ENCODE measurements at places on chromosomes 2 and 18.

DNA sequence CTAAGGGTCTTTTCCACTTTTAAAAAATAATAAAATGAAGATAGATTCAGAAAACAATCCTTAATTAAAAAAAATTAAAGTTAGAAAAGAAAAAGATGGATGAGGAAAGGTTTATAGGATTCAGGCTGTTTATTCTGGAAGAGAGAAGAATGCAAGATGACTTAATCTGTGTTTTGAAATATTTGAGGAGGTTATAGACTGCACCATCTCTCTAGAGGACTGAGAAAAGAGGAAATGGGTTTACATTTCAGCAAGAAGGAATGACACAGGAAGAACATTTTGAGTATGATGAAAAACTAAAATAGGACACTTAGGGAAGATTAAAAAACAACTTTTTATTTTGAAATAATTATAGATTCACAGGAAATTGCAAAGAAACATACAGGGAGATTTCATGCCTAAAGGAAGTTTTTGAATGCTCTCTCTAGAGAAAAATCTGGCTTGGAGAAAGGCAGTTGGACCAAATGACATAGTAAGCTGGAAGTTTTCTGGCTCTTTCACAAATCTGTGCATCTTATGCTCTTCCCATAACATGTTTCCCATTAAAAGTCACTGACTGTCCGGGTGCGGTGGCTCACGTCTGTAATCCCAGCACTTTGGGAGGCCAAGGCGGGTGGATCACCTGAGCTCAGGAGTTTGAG lies 75.0 kb downstream of the CERS6 start:
- peak; percentile 84 for DNase-seq

- DNase-seq, result peak; percentile 19
Measured at GRCh38 chr18:42141439-42141838, 186.4 kb downstream of the PIK3C3 start.

- DNase-seq, result peak; percentile 4
Measured at GRCh38 chr2:212548455-212548819, 9.8 kb upstream of the ERBB4 start.

DNA sequence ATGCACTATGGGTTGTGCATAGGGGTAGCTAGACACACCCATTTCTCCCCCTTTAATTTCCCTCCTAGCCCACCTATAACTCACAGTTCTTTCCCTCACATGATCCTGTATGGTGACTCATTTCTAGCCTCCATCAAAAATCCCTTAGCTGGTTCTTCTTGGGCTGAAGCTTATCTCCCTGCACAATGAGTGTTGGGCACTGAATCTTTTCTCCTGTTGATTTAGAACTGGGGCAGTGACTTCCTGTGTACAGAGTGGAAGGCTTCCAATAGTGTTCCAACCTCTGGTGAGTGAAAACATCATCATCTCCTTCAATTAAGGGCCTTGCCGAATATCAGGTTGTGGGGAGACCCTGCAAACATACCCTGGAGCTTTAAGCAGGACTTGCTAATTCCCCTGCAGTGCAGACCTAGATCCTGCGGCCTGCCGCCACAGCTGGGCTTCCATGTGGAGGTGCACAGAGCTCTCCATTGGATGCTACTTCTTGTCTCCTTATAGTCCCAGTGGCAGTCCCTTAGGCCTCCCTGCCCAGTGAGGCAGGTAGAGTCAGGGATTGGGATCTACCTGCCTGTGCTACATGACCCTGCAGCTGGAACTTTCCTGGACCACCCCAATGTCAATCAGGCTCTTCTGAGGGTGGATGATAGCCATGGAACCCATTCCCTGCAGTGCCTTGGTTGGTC lies 121.8 kb downstream of the PLB1 start:
- DNase-seq, result no peak

GRCh38 chr2:202721621-202722020 lies 86.9 kb downstream of the FAM117B start:
- DNase-seq, result no peak

DNA sequence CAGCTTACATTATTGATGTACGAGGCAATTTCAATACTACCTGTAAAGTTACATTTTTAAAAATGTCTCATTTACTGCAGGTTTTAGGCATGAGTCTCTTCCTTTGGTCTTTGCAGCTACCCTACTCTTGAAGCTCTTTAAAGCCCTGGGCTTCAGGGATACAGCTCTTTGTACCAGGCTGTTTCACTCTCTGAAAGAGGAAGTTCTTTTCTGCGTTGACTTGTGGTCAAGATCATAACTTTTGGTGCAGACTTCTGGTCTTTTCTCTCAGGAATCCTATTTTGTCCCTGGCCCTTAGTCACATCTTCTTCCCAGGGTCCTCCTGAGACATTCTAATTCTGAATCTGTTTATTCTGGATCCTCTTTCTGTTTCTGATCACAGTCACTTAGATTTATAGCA lies 16.6 kb upstream of the HRH4 start:
- DNase-seq, result no peak

GRCh38 chr18:10973567-10974203 lies 175.7 kb downstream of the PIEZO2 start:
- no peak for DNase-seq

GRCh38 chr2:6694555-6694954 lies 171.2 kb downstream of the CMPK2 start:
- DNase-seq, result no peak

DNA sequence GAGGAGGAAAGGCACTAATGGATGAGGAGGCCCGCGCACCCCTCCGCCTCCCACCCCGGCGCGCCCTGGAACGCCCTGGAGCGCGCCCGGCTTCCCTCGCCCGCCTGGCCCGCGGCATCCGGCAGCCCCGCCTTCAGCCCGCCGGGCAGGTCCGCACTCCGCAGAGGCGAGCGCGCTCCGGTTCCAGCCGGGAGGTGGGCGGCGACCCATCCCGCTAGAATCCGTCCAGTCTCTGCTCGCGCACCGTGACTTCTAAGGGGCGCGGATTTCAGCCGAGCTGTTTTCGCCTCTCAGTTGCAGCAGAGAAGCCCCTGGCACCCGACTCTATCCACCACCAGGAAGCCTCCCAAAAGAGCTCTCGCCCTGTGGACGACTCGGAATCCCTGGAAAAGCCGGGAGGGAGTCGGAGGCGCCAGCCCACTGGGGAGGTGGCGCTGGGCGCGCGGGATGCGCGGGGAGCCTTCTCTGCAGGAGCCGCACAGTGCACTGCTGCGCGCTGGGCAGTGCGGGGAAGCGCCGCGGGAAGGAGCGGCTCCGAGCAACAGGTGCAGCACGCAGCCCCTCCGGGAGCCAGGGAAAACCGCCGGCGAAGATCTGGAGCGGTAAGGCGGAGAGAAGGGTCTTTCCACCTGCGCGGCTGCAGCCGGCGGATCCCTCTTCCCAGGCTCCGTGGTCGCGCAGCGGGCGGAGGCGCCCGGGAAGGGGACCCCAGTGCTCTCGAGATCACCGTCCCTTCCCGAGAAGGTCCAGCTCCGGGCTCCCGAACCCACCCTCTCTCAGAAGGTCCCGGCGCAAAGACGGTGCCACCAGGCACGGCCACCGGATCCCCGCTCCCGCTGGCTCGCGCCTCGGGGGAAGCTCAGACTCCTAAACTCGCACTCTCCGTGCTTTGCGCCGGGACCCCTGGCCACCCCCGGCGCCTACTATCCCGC lies at the start of gene GALR1:
GALR1 (plus strand) TSS at position 280 of the 932 bp plus-strand sequence. CDS start 701 bp downstream, outside the sequence.
- no peak for DNase-seq

DNA sequence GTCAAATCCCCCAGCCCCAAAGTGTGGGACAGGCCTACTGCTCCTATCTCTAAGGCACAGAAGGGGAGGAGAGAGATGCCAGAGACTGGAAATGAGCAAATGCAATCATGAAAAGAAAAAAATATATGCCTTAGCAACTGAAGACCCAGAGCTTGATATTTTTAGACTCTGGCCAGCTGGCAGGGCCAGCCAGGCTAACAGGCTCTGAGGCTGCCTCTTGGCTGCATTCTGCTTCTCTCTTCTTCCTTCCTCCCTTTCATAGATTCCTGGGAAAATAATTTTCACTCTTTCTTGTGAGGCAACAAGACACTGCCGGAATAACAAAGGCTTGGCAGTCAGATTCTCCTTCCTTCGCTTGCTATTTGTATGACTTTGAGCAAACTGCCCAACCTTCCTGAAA lies 209.1 kb downstream of the RAD51AP2 start:
- no peak for DNase-seq

DNA sequence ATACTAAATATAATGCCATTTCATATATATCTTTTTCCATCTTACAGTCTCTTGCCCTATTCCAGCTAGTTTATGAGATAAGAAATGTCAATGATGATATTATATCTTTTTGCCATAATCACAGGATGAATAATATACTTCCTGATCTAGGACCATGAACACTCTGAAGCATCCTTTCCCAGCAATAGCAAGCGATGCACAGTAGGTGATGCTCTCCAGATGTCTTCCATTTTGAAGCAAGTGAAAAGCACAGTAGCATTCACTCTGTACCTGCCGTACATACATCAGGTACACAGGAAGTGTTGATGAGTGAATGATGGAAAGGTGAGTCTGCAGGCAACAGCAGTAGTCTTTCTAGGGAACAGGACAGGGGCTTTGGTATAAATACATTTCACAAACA lies 8.6 kb upstream of the SULT1C4 start:
- no peak for DNase-seq

DNA sequence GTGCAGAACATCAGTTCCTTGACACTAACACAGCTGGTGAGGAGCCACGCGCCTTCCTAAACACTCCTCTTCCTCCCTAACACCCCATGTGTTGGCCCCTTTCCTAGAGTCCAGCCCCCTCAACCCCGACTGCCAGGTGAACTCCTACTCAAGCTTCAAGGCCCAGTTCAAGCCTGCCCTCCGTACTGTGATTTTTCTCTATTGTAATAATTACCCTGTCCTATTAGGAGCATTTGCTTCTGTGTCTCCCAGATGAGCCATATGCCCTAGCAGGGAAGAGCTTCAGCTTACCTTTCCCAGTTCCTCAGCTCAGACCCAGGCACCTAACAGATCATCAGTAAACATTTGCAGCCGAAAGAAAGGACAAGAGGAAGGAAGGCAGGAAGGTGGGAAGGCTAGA lies 130.6 kb upstream of the SALL3 start:
- DNase-seq, result no peak

DNA sequence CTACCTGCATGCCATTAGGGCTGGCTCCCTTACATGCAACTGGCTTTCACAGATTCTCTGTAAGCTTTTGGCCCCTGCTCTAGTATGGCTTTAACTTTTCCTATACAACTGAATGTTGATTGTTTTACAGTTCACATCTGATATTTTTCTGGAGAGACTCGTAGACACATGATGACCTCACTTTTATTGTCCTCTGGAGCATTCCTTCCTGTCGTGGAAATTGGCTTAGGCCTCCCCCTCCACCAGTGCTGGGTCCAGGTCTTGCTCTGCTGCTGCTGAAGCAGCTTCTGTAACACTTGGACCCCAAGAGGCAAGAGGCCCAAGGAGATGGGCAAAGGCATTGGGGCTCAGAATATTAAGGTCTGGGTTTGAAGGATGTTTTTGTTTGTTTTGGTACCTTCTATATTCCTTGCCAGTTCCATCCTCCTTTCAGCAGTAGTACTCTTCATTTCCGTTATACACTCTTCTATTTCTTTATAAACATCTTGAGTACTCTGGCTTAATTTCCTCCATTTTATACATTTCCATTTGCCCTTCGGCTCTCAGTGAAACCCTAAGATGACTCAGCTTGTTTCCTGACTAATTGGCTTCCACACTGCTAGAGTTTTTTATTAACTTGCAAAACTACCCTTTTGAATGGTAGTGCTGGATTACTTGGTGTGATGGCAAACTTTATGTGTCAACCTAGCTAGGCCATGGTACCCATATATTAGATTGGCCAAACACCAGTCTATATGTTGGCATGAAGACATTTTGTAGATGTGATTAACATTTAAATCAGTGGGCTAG lies 219.8 kb downstream of the CDCA7 start:
- no peak for DNase-seq

DNA sequence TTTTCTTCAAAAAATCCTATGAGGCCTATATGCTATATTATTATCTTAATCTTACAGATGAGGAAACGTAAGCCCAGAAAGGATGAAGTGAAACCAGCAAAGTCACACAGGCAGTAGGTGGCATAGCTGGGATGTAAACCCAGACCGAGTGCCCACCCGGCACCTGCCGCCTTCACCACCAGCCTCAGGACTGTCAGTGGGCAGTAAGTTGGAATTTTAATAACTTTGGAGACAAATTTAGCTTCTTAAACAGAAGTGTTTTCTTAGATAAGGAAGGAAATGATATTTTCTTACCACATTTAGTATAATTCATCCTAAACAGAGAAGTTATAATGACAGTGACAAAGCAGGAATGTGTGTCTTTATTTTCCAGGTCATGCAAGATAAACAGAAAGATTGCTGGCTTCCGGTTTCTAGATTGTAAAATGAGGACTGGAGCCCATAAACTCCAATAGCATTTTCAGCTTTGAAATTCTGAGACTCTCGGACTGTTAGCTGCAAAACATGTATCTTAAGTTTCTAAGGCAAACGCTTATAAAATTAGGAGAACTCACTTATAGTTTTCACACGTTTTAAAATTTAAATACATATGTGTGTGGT lies 59.3 kb downstream of the CD8B2 start:
- no peak for DNase-seq

DNA sequence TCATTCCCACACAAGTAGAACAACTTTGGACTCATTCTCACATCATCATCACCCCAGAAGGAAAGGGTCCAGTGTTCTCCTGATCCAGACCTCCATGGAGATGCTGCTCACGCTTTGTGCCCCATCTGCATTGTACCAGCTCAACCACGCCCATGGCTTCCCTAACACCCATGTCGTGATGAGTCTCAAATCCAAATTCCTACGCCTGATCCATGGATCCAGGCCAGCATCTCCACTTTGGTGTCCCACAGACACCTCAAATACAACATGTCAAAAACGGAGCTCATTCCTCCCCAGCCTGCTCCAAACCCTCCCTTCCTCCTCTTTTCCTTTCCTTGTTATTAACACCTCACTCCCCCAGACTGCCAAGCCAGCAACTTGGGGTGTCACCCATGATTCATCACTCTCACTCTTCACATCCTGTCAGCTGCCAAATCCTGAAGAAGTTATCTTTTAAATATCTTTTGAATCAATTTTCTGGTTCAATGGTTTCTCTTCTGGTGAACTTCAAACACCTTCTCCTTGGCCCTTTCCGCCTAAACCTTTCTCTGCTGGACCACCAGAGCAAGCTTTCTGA lies 30.2 kb upstream of the FAM124B start:
- DNase-seq, result no peak

DNA sequence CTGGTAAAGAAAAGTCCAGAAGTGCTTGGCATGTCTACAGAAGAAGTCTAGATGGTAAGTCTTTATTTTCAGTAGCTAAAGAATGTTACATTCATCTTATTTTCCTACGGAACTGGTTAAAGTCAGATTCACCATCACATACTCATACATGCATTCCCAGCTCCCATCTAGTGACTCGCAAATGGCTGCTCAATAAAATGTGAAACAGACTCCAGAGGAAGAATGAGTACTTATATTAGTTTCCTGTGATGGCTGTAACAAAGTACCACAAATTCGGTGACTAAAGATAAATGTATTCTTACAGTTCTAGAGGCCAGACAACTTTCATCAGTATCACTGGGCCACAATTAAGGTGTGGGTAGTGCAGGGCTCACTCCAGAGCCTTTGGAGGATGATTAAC lies 797.2 kb downstream of the SATB2 start:
- no peak for DNase-seq

GRCh38 chr2:182242609-182243008 lies 184.2 kb downstream of the PDE1A start:
- no peak for DNase-seq

GRCh38 chr18:6004119-6004518 lies 108.8 kb upstream of the TMEM200C start:
- no peak for DNase-seq

- no peak for DNase-seq
Measured at GRCh38 chr2:208490492-208490891, 83.9 kb downstream of the PTH2R start.

GRCh38 chr2:119483395-119483753 lies 40.9 kb downstream of the SCTR start:
- DNase-seq, result no peak
